Activated CD4-positive, alpha-beta T cell treated with anti-CD3 and anti-CD28 coated beads for 4 hours (primary cell): ENCODE measurements at places on chromosomes 7 and 10.

- DNase-seq, result no peak
These were observed 6.1 kb upstream of the CCL24 start for GRCh38 chr7:75819711-75820110.

DNA sequence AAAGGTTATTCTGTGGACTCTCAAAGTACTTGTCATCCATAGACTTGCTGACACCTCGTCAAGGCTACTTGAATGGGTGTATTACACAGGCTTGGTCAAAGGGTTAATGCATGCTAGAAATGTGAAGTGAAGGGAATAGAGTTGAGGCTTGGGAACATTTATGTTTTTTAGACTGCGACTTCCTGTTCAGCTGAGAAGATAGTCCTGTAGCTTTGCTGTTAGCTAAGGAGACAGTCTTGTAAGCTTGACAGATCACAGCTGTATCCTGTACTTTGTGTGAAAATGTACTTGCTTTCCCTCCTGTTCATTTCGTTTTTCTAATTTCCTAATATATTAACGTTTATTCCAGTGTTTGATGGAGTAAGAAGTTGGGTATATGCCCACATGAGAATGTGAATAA, 52.1 kb downstream of the ADD3 start:
- no peak for DNase-seq

DNA sequence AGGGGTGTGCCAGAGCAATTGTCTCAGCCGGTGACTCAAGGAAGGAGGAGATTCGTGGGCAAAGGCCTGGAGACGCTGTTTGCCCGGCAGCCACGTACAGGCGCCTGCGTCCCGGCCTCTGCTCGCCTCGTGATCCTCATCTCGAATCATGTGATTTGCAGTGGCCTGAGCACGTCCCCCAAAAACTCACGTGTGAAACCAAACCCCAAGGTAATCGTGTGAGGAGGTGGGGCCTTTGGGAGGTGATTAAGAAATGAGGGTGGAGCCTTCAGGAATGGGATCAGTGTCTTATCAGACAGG, 226.8 kb downstream of the TCERG1L start:
- no peak for DNase-seq

GRCh38 chr7:18408461-18408860, 87.1 kb upstream of the HDAC9 start:
- DNase-seq, result no peak

GRCh38 chr10:116247691-116248090, 25.3 kb downstream of the GFRA1 start:
- no peak for DNase-seq

DNA sequence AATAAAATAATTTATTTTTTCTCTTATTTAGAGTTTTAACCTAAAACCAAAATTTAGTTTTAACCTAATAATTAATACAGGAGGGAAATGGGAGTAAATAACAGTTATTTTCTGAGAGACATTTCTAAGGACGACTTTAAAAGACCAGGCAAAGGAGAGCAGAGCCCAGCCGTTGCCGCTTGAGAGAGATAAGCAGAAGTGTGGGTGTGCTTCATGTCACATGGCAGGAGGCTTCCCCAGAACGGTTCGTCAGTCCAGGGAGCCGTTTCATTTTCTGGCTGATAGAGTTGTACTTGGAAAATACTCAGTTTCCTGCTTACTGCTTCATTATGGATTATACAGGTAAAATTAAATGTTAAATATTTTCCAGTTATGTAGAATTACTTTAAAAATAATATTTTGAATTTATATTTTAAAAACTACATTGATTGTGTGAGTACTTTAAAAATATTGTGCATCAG, 61.4 kb downstream of the ST7 start:
- no peak for DNase-seq

- DNase-seq, result no peak
These were observed 69.4 kb upstream of the HECTD2 start for GRCh38 chr10:91340613-91341362.

- no peak for DNase-seq
These were observed 47.5 kb upstream of the PODXL start for GRCh38 chr7:131603932-131604331.

DNA sequence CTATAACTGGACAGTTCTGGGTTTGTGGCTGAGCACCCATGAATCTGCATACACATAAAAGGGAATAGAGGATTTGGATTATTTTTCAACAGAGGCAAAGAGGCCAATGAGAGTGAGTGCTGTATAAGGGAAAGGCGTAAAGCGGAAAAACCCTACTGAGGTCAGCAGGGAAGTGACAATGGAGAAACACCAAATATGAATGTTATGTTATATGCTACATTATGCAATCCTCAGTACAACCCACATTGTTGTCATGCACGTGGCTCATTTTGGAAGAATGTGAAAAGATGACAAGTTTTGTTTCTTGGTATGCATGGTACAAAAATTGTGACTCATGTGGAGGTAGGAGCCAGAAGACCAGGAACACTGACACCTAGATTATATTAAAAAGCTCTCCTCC, 113.6 kb upstream of the AMPH start:
- DNase-seq, result no peak

- DNase-seq, result no peak
These were observed 165.4 kb downstream of the SUGCT start for GRCh38 chr7:40300146-40300670.

GRCh38 chr10:59524348-59524747, 162.0 kb upstream of the FAM13C start:
- no peak for DNase-seq

DNA sequence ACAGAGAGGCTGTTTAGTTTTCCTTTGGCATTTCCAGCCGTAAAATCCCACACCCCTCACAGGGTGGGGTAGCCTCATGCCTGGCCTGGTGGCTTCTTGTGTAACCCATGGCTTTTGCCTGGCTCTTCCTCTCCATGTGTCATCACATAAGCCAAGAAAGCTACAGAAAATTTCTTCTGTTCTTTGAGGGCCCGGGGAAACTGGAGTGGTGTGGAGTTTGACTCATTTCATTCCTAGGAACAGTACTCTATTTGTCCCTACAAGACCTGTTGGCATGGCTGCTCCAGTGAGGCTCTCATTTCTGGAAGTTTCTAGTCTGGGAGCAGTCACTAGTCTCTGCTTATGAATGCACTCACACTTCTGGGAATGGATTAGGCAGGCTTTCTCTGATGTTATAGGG, 523.9 kb downstream of the SUGCT start:
- DNase-seq, result no peak

DNA sequence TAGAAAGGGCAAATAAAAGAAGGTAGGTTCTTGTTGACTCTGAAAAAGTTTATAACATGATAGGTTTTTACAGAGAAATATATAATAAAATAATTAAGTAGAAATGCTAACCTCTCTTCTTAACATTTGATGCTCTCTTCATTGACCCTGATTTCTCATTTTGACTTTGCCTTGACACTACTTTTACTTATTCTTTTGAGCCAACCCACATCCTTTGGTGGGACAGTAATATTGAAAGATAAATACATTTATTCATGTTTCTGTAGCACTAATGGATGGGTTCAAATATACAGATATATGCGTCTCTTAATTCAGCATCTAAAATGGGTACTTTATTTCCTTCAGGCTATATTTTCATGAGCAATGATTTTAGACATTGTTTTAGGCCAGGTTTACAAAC, 34.4 kb downstream of the DDC start:
- DNase-seq, result no peak

DNA sequence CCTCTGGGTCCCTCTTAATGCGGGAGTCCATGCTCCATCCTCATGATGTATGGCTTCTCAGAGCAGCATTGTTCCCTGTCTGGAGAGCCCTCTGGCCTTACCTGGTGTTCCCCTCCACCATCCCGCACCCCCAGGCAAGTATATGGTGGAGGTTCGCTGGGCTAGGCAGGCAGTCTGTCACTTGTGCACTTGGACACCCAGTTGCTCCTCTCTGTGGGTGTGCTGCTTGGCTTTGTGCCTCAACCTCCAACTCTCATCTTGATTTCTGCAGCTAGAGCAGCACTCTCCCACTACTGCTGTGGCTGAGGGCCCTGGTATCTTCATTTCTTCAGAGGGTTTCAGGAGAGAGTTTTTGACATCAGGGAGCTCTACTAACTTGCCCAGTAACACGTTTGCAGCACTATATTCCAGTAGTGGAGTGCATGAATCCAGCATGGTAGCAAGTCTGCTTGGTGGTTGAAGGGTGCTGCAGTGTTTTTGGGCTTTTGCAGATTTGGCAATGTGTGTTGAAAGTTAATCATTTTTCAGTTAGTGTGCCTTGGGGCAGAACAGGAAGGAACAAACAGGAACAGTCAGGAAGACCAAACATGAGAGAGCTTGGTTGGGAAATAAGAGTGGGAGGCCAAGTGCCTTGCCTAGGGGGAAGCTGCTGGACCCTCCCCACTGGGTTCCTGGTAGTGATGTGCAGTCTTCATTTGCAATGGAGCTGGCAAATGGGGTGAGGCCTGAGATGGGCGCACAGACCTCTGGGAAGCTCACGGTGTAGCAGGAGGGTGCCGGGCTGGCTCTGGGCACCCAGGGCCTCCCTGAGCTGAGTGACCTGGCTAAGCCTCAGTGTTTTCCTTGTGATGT, 37.4 kb downstream of the TSPAN14 start:
- no peak for DNase-seq

- DNase-seq, result no peak
These were observed at the start of gene ADCY1 for GRCh38 chr7:45573661-45574415. Gene ADCY1 (plus strand): TSS chr7:45574368. CDS start chr7:45574544, 176 bp downstream.

DNA sequence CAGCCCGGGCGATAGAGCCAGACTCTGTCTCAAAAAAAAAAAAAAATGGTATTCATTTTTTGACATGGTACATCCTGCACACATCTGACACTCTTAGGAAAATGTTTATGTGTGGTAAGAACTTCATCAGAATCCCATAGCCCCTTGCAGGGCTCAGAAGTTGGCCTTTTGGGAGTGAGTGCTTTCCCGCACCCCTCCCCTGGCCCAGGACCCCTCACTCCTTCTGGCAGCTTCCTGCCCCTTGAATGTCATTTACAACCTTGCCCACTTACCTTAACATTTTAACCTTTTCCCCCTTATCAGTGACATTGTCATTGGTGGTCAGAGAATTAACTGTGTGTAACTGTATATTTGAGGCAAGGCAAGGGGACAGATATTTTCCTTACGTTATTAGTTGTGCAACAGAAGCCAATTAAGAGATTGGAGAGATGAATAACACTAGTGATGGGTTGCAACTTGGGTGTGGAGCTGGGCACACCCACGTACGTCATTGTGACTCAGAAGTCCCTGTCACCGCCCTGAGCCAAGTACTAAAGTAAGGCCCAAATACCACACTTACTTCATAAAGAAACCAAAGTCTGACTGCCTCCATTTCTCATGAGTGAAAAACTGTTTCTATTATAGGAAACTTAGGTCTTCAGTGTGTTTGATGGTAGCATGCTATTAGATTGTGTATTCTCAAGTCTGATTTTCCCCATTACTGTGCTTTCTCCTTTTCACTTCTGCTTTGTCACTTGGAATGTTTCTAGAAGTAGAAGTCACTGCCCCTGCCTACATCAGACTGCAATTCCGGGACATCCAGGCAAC, 31.6 kb downstream of the OGDH start:
- DNase-seq, result peak; percentile 77

- no peak for DNase-seq
These were observed 278.6 kb downstream of the ARHGAP12 start for GRCh38 chr10:31650010-31650409.

GRCh38 chr10:88557658-88558057, 25.5 kb downstream of the RNLS start:
- no peak for DNase-seq

DNA sequence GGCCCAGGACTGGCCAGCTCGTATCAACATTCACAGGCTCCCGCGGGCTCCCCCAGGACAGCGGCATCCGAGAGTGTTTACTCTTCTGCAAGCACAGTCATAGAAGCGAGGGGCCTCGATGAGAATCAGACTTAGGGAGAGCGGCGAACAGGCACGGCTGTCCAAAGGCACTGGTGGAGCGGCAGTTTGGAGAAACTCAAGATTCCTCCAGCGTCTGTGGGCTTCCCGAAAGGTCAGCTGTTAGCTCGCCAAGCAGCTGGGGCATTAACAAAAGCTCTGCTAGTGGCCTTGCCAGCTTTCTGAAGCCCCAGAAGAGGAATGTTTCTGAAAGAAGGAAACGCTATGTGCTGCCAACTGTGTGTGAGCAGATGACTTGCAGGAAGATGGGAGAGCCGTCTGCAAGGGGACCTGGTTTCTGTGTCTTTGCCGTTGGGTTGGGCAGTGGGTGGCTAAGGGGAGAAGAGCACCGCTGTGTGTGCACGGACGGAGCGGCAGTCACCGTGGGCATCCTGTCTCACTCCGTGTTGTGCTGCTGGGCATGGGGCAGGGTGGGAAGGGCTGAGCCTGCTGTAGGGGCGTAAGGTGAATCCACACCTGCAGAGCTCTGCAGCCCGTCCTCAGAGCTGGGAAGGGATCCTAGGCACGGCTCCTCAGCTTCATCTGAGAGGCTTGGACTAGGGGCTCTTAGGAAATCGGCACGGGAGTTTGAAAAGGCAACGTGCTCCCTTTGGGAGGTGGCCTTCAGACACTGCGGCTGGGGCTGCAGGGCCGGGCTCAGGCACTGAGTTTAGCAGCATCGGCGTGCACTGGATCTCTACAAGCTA, 42.1 kb downstream of the AMZ1 start:
- DNase-seq, result no peak

GRCh38 chr10:110023785-110024465, 16.1 kb downstream of the ADD3 start:
- DNase-seq, result no peak

GRCh38 chr10:124065382-124066125, 27.8 kb downstream of the CHST15 start:
- no peak for DNase-seq

DNA sequence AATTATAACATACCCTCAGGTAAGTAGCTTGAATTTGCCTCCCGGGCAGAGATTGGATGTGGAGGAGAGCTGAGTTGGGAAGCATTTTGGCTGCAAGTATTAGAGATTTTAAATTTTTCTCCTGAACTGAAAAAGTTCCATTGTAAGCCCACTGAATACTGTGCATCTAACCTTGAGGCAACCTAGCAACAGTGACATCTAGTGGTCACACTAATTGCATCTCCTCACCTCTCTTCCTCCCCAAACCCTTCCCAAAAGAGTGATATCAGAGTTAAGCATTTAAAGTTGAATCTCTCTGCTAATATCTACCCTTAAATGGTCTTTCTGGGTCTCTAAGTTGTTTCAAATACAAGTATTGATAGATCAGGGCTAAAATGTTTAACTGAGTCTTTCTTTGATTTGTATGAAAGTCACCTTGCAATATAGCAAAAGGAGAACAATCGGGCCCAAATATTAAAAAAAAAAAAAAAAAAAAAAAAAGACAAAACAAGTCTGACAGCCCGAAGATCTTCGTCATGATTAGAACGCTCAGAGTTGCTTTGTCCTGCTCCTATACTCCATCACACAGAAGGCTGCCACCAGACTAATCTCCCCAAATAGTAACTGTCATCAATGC, 40.4 kb upstream of the DLX5 start:
- DNase-seq, result peak; percentile 4

- DNase-seq, result no peak
These were observed 51.7 kb downstream of the CPEB3 start for GRCh38 chr10:92239151-92239599.

GRCh38 chr7:2554661-2555111, 638 bp downstream of the BRAT1 start:
- DNase-seq, result no peak

GRCh38 chr10:11446133-11446532, 165.3 kb downstream of the USP6NL start:
- DNase-seq, result no peak
